Epithelial cell of prostate (primary cell): ENCODE measurements at places on chromosomes 1 and 21.
A peak's percentile ranks its signal among the peaks of the same experiment; 100 is the strongest.

GRCh38 chr1:184739796-184740195 is 14.9 kb downstream of the EDEM3 start:
- no peak for DNase-seq

DNA sequence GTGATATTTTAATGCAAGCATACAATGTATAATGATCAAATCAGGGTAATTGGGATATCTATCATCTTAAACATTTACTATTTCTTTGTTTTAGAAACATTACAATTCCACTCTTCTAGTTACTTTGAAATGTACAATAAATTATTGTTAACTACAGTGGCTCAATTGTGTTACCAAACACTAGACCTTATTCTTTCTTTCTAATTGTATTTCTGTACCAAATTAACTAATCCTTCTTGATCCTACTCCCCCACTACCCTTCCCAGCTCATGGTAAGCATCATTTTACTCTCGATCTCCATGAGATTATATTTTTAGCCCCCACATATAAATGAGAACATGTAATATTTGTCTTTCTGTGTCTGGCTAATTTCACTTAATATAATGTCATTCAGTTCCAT is 95.0 kb upstream of the MROH9 start:
- DNase-seq: no peak

GRCh38 chr1:37556712-37557196 is at the start of gene DNALI1:
Gene DNALI1, plus strand, starts transcription at chr1:37556940. Its CDS starts 55 bp downstream, at chr1:37556995.
- no peak for DNase-seq

DNA sequence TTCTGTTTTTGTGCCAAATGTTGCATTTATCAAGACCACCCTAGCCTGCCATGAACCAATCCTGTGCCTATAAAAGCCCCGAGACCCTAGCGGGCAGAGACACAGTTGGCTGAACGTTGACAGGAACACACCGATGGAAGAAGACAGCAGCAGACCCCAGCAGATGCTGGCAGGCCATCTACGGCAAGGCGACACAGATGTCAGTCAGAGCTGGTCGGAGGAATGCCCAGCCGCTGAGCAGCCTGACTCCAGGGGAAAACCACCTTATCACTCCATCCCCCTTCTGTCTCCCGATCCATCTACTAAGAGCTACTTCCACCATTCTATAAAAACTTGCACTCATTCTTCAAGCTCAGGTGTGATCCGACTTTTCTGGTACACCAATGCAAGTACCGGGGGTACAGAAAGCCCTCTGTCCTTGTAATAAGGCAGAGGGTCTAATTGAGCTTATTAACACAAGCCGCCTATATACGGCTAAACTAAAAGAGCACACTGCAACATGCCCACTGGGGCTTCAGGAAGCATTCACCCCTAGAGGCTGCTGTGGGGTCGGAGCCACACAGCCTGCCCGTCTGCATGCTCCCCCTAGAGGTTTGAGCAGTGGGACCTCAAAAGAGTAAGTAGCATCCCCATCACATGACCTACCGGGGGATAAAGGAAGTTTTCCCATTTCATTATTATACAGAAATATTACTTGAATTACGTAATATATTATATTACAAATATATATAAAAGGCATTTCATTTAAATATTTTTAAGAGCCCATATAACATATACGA is 1156.3 kb upstream of the B3GALT2 start:
- no peak for DNase-seq

DNA sequence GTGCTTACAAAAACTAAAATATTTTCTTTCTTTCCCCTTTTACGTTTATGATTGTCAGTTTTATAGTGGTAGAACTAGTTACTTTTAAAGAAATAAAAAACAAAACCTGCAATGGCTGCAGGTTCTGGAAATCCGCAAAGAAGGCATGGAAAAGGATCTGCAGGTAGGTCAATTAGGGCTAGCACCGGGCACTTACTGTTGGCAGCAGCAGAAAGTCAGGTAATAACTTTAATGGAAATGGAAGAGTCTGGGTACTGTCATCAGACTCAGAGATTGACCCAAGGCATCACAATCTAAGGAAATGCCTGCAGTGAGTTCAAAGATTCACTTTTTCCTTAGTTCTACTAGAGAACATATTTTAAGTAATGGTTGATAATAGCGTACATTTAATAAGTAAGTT is 1136.3 kb upstream of the B3GALT2 start:
- no peak for DNase-seq

- no peak for DNase-seq
Measured at GRCh38 chr1:240559781-240560180, 52.2 kb downstream of the GREM2 start.

DNA sequence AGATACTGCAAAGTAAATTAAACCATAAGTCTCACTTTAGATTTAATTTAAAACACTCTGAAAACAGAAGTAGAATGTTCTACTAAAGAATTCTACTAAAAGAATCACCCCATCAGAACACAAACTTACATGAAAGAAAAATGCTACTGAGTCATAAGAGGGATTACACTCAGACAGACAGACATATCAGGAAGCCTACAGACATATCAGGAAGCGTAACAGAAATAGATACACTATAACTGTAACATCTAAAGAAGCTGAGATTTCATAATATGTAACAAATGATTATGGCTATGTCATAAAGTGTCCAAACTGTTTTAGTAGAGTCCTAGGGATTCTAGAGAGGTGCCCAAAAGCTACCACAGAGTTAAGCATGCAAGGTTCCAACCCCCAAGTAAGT is 23.9 kb downstream of the FOXJ3 start:
- no peak for DNase-seq

- DNase-seq: no peak
Measured at GRCh38 chr1:171641076-171641864, 11.2 kb downstream of the MYOC start.

GRCh38 chr1:63593303-63593885 is at the start of gene PGM1:
Gene PGM1, plus strand, starts transcription at chr1:63593411. Its CDS starts 78 bp downstream, at chr1:63593489.
- DNase-seq: peak; percentile 34

- no peak for DNase-seq
Measured at GRCh38 chr1:113617438-113618141, 141.7 kb downstream of the PHTF1 start.

DNA sequence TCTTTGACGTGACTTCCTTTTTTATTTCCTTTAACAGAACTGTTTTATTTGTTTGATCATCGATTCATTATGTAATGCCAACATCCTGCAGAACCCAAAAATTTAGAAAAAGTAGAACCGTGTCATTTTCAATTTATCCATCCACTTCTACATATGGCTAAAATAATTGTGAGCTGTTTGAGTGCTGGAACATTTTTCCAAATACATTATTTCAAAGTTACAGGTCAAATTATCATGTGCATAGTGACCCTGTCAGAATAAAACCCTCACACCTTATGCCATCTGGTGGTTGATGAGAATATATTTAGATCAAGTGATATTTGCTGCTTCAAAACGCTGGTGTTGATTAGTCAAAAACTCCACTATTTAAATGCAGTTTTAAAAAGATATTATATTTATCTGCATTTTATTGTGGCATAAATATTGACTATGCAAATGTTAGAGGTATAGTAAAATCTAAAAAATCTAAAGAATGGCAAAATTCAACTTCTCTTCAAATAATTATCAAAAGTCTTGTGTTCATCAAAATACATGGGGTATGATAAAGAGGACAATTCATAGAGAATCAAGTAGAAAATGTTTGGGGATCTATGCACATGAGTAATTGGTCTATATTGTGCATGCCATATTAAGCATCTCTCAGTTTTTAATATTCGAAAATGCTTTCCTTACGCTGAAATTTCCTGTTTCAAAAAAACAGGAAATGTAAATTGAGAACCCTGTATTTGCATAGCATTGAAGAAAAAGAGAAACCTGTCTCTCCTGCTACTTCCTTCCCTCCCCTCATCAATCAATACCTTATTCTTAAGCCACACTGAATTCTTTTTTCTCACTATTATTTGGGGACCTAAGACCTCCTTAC is 39.7 kb downstream of the UBE2U start:
- no peak for DNase-seq

GRCh38 chr1:245503548-245503947 is 348.8 kb downstream of the KIF26B start:
- no peak for DNase-seq

- peak; percentile 41 for DNase-seq
Measured at GRCh38 chr1:56569661-56570060, 9.7 kb downstream of the PLPP3 start.

GRCh38 chr1:67429011-67429527 is 1.1 kb downstream of the SERBP1 start:
- no peak for DNase-seq

DNA sequence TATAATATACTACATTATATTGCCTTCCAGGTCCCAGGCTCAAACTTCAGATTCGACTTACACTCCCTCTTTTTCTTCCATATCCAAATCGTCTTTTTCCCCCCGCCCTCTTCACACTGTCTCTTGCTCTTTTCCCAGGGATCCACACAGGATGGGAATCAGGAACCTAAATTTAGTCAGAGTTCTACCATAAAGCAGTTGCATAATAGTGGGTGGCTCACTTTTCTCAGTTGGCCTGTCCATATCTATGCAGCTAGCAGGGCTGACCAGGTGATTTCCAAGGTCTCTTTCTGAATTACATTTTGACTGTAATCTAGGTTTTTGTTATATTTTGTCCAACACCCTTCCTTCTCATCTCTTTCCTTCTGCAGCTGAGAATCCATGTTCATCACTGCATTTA is 7.7 kb upstream of the BCAS2 start:
- DNase-seq: no peak

DNA sequence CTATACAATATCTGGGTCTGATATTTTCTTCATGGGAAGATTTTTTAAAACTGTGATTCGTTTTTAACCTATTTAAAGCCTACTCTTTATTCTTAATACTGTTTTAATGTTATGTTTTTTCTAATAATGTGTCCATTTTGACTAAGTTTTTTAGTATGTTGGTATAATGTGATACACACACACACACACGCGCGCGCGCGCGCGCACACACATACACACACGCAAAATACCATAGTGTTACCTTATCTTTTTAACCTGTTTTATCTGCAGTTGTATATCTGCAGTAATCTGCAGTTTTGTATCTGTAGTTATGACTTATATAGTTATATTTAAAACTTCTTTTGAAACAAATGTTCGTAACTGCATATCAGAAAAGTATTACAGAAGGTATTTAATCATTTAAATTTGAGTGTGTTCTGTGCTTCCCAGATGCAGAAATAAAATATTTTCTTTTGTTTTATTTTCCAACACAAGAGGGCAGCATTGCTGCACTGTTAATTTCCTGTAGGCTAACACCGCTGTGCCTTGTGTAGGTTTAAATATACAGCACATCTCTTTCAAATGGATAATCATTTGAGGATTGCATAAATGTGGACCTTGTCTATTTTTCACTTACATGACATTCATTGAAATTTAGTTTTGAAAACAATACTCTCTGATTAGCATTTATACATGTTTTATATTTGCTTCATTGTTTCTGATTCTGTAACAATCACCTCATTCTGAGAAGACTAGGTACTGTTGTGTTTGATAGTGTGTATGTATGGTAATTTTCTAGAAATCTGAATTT is 166.1 kb downstream of the PDE4B start:
- DNase-seq: no peak
